ENCODE measurements at places on chromosomes 13 and 19.

- no peak for DNase-seq
These were observed 44.4 kb upstream of the USE1 start for GRCh38 chr19:17170538-17171297.

- no peak for DNase-seq
These were observed 21.0 kb upstream of the SERP2 start for GRCh38 chr13:44352671-44353070.

GRCh38 chr13:80338781-80339562 lies 2.0 kb downstream of the SPRY2 start:
- DNase-seq: peak; percentile 47

GRCh38 chr13:112803422-112803821 lies 113.6 kb downstream of the ATP11A start:
- DNase-seq: peak; percentile 72
